ENCODE measurements at places on chromosomes 5 and 9.

DNA sequence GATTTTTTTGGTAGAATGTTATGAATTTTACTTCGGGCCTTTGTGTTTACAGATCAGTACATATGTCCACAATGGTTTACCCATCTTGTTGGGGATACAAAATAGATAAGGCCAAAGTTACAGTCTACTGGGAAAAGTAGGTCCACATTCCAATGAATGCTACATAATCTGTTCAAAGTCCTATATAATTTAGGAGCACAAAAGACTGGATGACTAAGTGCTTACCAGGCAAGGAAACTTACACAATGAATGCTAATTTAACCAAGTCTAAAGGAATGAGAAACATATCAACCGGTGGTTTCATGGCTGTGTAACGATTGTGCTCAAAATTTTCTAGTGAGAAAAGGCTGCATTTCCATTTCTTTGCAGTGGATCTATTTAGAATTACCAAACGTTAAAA is 97.4 kb upstream of the TRPM3 start:
- DNase-seq: no peak

DNA sequence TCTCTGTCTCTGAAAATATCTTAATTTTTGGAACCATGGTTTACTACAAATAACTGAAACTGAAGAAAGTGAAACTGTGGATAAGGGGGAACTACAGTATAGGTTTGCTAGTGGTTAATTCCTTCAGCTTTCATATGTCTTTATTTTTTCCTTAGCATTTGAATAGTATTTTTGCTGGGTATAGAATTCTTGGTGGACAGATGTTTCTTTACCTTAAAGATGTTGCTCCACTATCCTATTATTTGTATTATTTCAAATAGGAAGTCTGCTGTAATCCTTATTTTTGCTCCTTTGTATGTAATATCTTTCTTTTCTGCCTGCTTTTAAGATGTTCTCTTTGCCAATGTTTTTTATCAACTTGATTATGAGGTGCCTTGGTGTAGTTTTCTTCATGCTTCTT is 152.9 kb upstream of the ISL1 start:
- DNase-seq: no peak

DNA sequence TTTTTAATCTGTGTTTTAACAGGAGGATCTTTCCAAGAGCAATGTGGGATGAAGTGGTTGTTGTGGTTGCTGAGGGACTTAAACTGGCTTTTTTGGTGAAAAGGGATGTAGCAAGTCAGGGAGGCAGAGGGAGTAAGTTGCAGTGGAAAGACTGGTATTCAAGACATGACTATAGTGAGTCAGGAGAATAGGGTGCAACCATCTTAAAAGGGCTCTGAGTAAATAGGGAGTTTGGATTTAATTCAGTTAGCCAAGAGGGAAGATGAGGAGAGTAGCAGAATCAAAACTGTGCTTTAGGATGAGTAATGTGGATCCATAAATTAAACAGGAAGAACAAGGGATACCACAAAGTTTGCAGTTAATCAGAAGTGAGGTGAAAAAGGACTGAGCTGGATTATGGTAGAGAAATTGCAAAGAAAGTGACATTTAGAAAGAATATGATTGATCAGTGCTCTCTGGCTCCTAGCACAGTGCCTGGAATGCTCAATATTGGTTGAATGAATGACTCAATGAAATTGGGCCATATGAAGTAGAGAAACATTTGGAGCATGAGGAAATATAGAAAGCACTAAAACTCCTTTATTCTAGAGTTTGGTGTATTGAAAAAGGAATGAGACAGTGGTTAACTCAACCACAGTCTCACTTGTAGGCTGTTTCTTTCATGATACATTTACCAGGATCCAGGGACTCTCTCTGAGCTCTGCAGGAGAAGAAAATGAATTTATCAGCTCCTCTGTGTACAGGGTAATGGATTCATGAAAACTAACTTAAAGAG is 5.1 kb downstream of the POLR3G start:
- DNase-seq: no peak

DNA sequence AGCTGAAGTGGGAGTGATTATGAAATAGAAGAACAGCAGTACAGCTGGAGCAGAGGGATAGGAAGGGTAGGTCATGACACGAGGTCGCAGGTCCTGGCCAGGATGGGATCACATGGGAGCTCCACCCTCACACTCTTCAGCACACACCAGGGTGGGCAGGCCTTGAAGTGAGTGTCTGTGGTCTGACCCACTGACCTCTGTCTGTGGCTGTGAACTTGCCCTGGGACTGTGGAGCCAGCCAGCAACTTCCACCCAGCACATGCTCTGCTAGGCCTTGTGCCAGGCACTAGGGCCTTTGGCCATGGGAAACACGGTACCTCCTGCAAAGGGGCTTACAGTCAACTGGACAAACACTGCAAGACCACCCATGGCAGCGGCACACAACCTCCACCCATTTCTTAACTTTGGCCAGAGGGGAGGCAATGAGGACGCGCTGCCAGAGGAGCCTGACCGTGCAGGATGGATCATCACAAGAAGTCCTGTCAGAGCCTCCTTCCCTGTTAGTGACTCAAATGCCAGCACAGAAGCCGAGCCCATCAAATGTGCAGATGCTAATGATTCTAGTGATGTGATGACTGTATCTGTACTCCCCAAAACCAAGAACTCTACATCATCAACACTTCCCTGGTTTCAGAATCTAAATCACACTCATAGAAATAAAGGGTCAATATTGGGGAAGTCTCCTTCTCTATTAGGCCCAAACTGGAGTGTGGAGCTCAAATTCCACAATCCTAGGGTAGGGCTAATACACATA is 113.6 kb downstream of the DPYSL3 start:
- DNase-seq: no peak

DNA sequence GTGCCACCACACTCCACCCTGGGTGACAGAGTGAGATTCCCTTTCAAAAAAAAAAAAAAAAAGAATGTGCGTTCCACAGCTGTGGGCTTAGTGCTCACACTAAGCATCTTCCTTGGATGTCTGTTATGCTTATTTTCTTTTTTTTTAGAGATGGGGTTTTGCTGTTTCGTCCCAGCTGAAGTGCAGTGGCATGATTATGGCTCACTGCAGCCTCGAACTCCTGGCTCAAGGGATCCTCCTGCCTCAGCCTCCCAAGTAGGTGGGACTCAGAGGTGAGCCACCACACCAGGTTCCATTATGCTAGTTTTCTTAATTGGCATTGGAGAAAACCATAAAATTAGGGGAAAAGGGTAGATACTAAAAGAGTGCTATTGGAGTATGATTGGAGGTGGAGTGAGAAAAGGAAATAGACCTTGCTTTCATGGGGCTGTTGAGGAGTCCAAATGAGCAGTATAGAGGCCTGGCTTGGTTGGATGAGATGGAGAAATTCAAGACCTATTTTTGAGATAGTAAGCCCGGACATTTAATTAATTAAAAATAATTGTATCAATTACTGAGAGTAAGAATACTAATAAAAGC is 978 bp upstream of the BRD3OS start:
- DNase-seq: no peak

GRCh38 chr9:34233672-34234071 is 54.8 kb downstream of the UBAP1 start:
- no peak for DNase-seq

DNA sequence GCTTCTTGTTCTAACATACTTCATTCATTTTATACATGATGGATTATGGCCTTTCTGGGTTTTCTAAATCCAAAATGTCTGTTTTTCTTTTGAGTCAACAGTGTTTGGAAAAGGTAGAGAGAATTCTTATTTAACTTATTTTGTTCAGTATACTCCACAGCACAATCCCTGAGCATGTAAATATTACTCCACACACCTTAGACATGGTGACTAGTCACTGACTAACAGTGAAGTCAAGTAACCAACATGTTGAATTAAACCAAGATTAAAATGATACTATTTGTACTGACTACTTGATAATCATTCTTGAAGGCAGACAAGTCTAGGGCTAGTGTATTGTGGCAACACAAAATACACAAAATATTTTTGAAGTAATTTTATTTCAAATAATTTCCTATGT is 55.0 kb downstream of the HAPLN1 start:
- no peak for DNase-seq

GRCh38 chr9:93247892-93248291 is 64.0 kb downstream of the WNK2 start:
- no peak for DNase-seq

- no peak for DNase-seq
Measured at GRCh38 chr9:93617273-93617672, 40.9 kb downstream of the PHF2 start.

- DNase-seq: no peak
Measured at GRCh38 chr5:178785999-178786398, 55.5 kb upstream of the ZNF354A start.

DNA sequence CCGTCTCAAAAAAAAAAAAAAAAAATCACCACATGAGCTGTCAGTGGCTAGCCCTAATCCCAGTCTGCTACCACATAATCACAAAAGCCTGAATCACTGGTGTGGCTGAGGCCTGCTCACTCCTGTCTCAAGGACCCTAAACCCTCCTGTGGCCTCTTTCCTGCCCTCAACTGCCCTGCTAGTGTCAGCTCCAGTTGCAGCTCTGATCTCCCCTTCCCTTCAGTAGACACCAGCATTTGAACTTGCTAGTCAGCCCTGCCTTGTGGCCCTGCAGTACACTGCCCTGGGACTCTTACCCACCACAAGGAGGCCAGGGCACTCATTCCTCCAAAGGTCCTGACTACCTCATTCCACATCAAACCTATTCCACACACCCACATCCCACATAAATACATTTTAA is 9.5 kb upstream of the P4HA2 start:
- DNase-seq: no peak
